ENCODE measurements at places on chromosomes 12 and 14. TPM values are rescaled to one million over a fixed set of nuclear protein-coding genes. Genes with fewer than 3 reads are reported as not detected.

DNA sequence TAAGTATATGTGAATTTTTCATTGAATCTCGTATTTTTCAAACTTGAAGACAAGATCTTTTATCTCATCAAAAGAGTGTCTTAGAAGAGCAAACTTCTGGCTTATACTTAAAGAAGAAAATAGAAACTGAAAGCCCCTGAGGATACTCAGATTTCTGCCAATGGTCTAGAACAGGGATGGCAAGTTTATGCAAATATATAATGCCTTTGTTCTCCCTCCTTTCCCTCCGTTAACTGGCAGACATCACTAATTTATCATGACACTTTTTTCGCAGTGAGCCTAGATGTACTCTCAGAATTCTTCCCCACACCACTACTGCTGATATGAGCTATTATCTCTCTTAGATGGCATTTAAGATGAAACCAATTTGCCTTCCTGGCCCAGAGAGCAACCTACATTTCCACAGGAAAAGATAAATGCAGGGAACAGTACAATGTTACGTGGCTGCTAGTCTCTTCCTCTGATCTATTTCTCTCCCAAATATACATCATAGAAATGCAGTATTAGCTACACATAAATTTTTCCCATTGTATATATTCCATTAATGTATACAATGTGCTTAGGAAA lies 40.0 kb upstream of the DAAM1 start:
- no peak for DNase-seq

GRCh38 chr14:103539056-103539825 lies 10.2 kb downstream of the TRMT61A start:
- DNase-seq, result no peak

DNA sequence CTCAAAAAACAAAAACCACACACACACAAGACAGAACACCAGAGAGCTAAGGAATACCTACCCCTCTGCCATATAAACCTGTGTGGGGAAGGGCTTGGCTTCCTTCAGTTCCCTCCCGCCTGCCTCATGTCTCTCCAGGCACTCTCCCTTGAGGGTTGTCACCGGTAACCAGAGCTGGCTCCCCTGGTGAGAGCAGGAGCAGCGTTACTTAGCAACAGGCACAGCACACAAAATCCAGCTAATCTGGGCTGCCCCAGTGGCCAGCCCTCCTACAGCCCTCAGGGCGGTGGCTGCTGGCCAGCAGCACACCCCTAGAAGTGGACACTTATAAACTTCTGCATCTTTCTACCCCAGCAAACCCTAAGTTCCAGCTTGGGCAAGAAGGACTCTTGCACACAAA lies 21.6 kb upstream of the NR4A1 start:
- no peak for DNase-seq

DNA sequence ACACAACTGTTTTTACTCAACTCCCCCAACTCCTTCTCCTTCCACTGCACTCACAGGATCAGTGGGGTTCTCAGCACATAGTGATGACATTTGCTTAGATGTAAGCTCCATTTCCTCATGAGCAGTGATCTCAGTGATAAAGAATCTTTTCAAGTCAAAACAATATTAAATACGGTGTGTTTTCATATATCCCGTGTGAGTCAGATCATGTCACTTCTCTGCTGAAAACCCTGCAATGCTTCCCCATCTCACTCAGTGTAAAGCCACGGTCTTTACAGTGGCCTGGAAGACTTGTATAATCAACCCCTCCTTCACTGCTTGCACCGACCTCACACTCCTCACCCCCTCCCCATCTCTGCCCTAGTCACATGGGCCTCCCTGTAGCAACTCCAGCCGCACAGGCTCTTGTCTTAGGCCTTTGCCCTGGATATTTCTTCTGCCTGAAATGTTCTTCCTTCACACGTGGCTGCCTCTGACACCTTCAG lies 149.7 kb upstream of the ARHGAP5 start:
- DNase-seq, result no peak

- DNase-seq, result no peak
These were observed 17.0 kb downstream of the ACSS3 start for GRCh38 chr12:81094718-81095360.

DNA sequence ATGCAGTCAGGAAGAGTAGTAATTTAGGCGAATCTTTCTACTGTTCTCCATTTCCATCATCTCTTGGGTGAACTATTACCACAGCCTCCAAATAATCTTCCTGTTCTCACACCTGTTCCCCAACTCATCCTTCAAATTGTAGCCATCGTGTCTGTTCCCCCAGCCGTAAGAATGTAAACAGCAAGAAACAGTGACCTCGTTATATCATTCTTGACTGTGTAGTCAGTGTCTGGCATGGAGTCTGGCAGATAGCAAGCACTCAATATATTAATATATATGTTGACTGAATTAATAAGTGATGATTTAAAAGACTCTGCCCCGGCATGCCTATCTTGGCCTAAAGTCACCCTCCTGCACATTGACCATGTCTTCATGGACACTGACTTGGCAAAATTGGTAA lies 20.3 kb downstream of the PDE6H start:
- no peak for DNase-seq

GRCh38 chr14:58669556-58670200 lies 31.9 kb downstream of the DACT1 start:
- no peak for DNase-seq

DNA sequence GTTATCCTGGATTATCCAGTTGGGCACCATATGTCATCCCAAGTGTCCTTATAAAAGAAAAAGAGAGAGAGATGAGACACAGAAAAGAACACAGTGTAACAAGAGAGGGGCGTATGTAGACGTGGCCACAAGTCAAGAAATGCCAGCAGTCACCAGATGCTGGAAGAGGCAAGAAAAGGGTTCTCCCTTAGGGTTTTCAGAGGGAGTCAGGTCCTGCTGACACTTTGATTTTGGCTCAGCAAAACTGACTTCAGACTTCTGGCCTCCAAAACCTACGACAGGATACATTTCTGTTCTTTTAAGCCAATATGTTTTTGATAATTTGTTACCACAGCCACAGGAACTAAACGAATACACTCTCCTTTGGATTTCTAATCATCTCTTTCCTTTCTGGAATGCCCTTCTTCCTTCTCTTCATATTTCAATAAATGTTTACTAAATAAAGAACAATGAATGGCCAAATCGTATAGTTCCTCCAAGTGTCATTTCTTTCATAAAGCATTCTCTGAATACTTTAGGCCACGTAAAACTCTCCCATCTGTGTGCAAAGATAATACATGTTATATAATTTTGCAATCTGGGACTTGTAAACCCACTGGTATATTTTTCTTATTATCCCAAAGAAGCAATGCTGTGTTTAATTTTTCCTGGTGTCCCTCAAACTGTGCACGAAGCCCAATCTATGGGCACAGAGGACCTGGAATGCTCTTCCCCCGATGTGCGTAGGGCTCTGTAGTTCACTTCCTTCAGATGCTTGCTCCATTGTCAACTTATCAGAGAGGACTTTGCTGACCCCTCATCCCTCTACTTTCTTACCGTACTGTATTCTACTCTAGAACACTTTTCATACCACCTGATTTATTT lies 303.6 kb downstream of the CEP128 start:
- DNase-seq, result no peak

- DNase-seq, result no peak
These were observed 22.1 kb downstream of the SLC6A13 start for GRCh38 chr12:240566-240965.

GRCh38 chr14:38931969-38932652 lies 170.9 kb downstream of the SEC23A start:
- no peak for DNase-seq

DNA sequence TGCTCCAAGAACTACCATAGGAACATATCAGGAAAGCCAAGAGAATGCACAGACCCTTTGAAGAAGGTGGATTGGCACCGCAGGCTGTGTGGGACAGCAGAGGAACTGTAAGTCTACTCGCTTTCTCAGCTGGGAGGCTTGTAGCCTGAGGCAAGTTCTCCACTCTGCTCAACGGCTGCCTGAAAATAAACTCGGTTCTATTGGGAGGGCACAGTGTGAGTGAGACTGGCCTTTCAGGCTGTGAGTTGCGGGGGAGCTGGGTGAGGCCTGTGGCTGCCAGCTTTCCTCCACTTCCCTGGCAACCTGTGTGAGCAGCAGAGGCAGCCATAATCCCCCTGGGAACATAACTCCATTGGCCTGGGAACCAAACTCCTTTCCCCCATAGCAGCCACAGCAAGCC lies 132.1 kb downstream of the ANKS1B start:
- no peak for DNase-seq

DNA sequence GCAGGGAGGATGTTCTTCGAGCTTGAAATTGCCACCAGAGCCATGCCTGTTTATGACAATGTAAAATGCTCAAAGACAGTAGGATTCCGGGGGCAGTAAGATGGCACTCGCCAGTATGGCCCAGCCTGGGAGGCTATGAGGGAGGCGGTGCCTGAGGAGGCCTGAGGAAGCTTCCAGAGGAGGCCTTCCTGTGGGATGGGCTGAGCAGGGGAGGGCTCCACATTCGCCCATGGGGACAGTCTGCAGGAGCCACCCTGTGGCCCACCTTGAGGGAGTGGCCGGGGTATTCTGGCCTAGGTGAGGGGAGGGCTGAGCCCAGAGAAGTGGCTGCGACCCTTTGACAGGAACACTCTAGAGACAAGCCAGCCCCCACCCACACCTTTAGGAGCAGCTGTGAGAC lies 50.7 kb downstream of the IQSEC3 start:
- no peak for DNase-seq

GRCh38 chr12:73136386-73136785 lies 864.2 kb downstream of the TRHDE start:
- no peak for DNase-seq

GRCh38 chr12:66461331-66461730 lies 159.0 kb downstream of the HELB start:
- no peak for DNase-seq

GRCh38 chr12:40263616-40264409 lies 39.0 kb downstream of the LRRK2 start:
- no peak for DNase-seq

- DNase-seq, result no peak
These were observed 314.7 kb upstream of the ATP2B1 start for GRCh38 chr12:90023207-90023900.

- DNase-seq, result no peak
These were observed 55.2 kb downstream of the GALNT4 start for GRCh38 chr12:89469361-89469760.

GRCh38 chr12:70393787-70394499 lies 27.9 kb downstream of the KCNMB4 start:
- DNase-seq, result no peak

DNA sequence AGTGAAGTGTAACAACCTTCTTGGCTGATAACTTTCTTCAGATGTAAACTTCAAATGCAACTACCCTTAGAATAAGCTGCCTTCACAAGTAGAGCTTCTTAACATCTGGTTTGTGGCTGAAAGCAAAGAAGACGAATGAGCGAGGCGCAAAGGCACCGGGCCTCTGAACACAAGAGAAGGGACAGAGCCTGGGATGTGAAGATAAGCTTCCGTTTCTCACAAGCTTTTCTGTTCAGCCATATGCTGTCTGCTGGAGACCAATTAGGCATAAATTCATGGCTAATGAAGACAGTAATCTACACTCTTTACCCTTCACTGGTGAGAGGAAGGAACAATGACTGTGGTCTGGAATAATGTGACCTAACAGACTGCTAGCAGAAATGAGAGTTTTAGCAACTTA lies 195.2 kb downstream of the ATXN7L3B start:
- no peak for DNase-seq

GRCh38 chr12:100651108-100651507 lies 77.6 kb downstream of the GAS2L3 start:
- DNase-seq, result no peak

DNA sequence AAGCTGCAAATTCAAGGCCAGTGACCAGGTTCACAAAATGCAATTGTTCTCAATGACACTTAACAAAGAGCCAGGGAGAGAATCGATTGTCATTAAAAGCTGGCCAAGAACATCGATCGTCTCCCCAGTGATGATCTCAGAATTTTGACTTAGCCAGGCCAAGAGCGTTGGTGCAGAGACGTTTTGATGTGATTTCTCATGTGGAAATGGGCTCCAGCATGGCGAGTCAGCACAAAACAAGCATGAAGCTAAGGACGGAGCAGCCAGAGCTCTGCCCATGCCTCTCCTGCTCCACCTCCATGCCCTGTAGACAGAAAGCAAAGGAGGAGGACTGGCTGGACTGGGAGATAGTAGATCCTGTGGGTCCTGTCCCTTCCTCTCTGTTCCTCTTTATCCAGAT lies 270.8 kb downstream of the FOXN3 start:
- no peak for DNase-seq

- no peak for DNase-seq
These were observed 315 bp downstream of the LTB4R2 start for GRCh38 chr14:24310265-24310645.

- DNase-seq, result no peak
These were observed 27.2 kb upstream of the RGS6 start for GRCh38 chr14:71905031-71905430.

OVCH1 gene
- total RNA-seq, result 0.25 TPM

ANKS1B gene
- 5.8 TPM for total RNA-seq

ACSS3 gene
- total RNA-seq, result 73.3 TPM

DEGS2 gene
- total RNA-seq, result 0.19 TPM

NXPH4 gene
- 0.56 TPM for total RNA-seq

CCDC184 gene
- 0.28 TPM for total RNA-seq

RNF212B gene
- not detected for total RNA-seq

NTS gene
- total RNA-seq, result not detected

TRIM9 gene
- 1.1 TPM for total RNA-seq

All from omental fat pad (tissue), 4 donors.